Activated T-cell treated with anti-CD3 and anti-CD28 coated beads, Interleukin-2, amount 50 U/mL, for 24 hours (primary cell): ENCODE measurements at places on chromosomes 3 and 15.

- DNase-seq, result no peak
These were observed 76.9 kb upstream of the ST8SIA2 start for GRCh38 chr15:92316586-92317295.

DNA sequence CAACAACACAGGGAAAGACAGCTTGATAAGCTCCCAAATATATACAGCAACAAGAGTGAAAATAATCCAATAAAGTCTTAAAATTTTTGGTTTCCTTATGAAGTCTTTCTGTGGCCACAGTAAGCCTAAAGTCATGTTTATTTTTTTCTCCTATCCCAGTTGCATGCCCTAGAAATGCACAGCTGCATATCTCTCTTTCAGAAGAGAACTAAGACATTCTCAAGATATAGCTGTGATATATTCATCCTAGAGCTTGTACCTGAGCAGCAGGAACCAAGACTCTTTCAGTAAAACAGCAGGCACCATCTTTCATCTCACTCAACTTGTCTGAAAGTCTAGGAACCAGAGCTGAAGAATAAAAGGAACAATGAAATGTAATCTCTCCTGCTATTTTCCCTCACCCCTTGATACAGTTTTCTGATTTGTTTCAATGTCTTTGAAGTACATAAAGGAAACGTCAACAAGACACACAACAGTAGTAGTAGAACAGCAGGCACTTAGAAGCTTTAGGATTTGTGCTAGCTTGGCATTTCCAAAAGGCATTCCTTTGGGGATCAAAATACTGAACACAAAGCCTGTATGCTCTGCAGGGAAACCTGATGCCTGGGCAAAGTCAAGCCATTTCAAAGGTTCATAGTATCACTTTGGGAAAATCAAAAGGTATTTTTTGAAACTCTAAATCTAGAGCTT is 536.8 kb downstream of the PYDC2 start:
- no peak for DNase-seq

GRCh38 chr15:67501177-67501835 is 19.6 kb upstream of the C15orf61 start:
- no peak for DNase-seq

DNA sequence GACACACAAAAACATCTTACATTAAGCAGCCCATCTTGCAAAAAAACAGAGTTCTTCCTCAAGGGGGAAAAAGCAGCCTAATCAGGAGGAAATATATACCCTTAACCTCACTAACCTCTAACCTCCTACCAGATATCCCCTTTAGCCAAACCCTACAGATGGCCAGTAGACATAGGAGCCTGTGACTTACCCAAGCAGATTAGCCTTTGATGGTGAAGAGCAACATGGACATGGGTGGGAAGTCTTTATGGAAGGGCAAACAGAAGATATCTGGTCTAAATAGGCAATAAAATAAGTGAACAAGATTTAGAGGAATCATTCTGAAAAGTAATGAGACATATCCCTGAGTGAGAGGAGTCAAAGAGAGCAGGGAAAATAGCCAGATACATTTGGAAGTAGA is 119.4 kb upstream of the ARPP21 start:
- DNase-seq, result no peak

DNA sequence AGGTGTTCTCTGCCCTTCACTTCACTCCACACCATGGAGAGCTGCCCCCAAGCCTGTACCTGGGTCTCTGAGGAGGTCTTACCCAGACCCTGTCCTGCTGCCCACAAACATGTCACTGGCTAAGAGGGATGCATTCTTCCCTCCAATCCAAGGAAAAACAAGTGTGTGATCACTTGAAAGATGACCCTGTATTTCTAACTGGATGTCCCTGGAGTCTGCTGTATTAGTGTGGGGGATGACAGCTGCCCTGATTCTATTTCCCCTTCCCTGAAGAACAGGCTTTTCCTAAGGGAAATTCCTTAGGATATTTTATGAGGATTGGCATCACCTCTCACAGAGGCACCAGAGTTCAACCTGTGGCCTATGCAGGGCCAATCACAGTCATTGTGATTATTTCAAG is 55.0 kb upstream of the GATA2 start:
- DNase-seq, result no peak

GRCh38 chr3:72296477-72297111 is 511.6 kb upstream of the PROK2 start:
- no peak for DNase-seq
